NCI-H1930 (cell line): ENCODE measurements at places on chromosomes 4 and X.

DNA sequence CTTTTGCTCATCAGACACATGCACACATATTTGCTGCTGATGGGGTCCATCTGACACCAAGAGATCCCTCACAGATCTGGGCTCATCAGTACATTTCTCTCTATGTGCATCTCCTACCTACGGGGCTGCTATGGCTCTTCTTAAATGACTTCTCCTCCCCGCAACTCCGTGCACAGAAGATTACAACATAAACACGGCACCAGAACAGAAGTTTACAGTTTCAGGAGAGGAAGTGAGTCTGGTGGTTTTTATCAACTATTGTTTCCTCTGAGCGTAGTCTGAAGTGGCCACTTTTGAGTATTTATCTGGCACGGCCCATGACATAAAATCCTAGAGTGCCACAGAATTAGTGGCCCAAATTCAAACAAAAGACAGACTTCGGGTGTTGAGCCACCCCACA is 263.8 kb downstream of the PRDM5 start:
- DNase-seq, result no peak

DNA sequence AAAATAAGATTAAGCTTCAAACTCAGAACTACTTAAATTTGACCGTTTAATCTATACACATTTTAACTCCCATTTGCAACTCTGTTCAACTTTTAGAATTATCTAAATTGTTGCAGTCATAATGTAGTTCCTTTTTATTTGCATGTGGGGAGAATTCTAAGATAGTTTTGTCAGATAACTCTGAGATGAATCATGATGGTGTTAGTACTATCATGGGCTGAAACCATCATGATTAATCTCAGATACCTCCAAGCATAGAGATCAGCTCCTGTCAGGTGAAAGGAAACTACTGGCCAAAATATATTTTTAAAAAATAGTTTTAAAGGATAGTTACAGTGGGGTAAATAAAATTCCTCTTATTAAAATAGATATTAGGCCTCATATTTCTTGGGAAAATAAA is 39.0 kb downstream of the FBXO8 start:
- no peak for DNase-seq

DNA sequence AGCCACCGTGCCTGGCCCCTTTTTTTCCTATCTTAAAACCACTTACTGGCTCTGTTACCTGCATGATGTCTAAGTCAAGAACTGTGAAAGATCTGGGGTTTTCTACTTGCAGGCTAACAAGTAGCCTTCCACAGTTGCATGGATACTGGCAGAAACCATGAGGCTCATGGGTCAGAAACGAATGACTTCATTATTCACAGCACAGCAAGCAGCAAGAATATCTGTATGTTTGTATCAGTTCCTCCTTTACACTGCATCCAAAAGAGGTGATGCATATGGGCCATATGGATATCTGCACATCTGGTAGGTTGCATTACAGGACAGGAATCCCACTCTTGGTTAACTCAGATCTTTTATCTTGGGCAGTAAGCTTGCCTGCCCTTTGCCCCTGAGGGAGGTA is 154.9 kb upstream of the NUDT6 start:
- no peak for DNase-seq

DNA sequence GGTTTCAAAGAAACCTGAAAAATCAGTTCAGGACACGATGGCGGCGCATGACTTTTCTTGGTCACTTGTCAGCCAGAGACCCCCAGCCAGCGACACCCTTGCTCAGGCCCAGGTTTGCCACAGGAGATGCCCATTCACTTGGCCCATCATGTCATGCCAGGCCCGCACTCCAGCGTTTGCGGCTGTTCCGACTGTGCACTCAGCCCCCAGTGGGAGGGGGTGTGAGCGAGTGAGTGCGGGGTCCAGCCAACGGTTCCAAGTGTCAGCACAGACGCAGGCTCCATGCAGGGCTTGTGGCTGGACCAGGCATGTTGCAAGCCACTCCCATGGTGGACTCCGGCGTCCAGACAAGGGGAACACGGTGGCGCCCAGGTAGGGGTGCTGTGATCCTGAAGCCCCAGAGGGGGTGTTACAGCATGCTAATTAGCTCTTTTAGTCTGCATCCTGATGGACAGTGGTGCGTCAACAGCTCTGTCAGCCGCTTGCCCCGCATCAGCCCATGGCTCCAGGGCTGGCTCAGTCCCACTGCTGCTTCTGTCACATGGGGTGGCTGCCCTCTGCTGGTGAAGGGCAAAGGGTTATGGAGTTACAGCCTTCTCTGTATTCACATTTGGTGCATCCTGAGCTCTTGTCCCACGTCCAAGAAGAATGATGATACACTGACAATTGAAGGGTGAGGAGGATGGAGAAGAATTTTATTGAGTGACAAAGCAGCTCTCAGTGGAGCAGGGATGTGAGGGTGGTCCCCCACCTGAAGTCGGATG is 3.7 kb upstream of the MAEA start:
- DNase-seq, result no peak

GRCh38 chr4:13893211-13893610 is 265.7 kb upstream of the BOD1L1 start:
- no peak for DNase-seq

DNA sequence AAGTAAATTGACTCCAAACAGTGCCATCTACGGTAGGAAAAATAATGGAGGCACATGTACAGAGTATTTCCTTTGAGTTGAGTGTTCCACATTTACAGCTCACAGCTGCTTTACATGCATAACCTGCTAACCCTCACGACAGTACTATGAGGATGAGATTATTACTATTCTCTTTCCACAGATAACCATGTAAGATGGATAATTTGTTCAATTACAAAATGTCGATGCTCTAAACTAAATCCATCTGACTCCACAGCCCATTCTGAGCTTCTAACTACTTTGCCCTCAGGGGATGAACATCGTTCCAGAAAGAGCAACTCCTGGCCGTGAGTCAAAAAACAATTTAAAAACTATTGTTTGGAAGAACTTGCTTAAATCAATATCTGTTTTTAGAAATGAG is 330.4 kb upstream of the NWD2 start:
- DNase-seq, result no peak

- no peak for DNase-seq
These were observed 87.2 kb upstream of the MYOZ2 start for GRCh38 chr4:119048446-119048845.

GRCh38 chr4:184263910-184264732 is 46.4 kb upstream of the ENPP6 start:
- DNase-seq, result peak; percentile 79

DNA sequence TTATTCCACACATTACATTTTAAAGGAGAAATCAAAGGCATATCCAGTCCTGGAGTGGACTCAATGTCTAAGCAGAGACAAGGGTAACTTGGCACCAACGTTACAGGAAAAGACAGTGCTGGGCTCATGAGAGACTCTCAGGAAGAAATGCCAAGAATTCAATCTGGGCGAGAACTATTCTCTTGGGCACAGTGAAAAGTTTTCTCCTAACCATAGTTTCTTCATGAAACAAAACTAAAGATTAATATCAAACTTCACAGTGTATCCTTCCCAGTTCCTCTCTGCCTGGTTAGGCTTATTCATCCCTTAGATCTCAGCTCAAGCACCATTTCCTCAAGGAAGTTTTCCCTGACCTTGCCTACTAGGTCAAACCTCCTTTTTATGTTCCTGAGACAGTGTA is 109.4 kb upstream of the TLL1 start:
- no peak for DNase-seq

DNA sequence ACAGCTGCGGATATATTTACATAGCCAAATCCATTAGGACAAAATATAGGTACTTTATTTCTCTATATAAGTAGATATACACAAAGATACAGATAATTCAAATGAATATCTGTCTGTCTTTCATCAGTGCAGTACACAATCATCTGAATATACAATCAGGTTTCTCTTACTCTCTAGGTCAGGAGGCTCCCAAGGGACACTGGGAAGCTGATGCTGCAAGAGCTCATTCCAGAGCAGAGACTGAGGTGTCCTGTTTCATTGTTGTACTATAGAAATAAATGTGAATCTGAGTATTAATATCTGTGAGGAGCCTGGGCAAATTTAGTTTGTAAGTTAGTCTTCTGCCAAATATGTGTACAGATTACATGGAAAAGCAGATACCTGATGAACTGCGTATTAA is 4.2 kb downstream of the TLL1 start:
- no peak for DNase-seq

DNA sequence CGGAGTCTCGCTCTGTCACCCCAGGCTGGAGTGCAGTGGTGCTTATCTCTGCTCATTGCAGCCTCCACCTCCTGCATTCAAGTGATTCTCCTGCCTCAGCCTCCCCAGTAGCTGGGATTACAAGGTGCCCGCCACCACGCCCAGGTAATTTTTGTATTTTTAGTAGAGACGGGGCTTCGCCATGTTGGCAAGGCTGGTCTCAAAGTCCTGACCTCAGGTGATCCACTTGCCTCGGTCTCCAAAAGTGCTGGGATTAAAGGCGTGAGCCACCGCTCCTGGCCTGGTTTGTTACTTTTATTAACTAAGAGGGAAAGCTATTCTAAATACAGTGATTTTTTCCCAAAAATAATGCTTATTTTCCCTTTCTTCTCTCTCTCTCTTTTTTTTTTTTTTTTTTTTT is 866 bp upstream of the CENPE start:
- DNase-seq, result no peak

- no peak for DNase-seq
These were observed 330.3 kb upstream of the FAM241A start for GRCh38 chr4:111814961-111815360.
